ENCODE measurements at places on chromosomes 4 and X.

DNA sequence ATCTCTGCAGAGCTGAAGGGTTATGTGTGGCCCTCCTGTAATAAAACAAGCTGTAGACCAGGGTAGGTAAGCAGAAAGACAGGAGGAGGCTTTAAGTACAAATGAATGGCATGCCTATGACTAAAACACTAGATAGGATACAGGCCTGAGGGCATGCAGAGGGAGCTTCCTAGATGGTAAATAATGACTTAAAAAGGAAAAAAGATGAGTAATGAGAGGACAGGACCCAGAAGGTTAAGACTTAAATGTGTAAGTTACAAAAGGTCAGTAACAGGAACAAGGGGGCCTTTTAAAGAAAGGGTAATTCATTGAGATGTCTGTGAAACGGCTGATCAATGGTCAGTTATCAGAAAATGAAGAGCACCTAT is 194.8 kb downstream of the SOWAHB start:
- DNase-seq = no peak

- DNase-seq = no peak
Measured at GRCh38 chr4:155161357-155161756, 47.1 kb upstream of the NPY2R start.

DNA sequence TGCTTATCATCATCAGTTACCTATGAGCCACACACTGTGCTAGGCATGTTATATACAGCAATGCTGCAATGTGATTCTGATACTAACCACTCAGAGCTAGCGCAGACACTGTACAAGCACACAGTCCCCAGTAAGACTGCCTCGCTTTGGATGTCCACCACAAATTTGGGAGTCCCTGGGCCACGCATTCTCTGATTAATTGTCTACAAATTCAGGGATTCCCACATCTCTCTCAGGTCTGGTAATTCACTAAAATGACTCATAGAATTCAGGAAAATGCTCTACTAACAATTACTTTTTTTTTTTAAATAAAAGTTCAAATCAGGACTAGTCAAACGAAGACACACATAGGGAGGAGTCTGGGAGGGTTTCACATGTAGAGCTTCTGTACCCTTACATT is 652.1 kb upstream of the AADAT start:
- no peak for DNase-seq

GRCh38 chr4:61406677-61407076 is 206.6 kb downstream of the ADGRL3 start:
- no peak for DNase-seq
